ENCODE measurements at places on chromosomes 13 and 19.

- DNase-seq, result no peak
Measured at GRCh38 chr13:39531646-39532045, 71.3 kb downstream of the LHFPL6 start.

- DNase-seq, result no peak
Measured at GRCh38 chr19:6725513-6726231, 5.2 kb upstream of the C3 start.

DNA sequence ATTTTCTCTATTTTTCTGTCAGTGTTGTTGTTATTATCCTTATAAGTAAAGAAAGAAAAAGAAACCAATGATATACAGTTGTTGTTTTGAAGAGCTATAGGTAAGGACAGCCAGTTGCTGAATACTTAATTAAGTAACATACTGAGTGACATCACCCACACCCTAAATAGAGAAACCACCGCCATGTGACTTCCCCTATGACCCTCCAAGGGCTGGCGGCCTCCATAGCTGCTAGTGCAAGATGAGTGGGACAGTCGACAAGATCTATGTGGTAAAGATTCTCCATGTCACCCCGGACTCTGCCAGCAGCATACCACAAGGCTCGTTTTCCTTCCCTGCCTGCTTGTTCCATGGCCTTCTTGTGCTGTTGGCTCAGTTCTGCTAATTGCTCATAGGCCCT, 221.1 kb downstream of the DNAJC15 start:
- DNase-seq, result no peak

GRCh38 chr13:74145249-74145975, 11.2 kb upstream of the KLF12 start:
- no peak for DNase-seq

- DNase-seq, result peak; percentile 47
Measured at GRCh38 chr19:45450012-45450333, 17.8 kb upstream of the FOSB start.

- DNase-seq, result no peak
Measured at GRCh38 chr13:106173891-106174610, 361.4 kb downstream of the EFNB2 start.

GRCh38 chr13:25046274-25046984, 49.5 kb upstream of the PABPC3 start:
- DNase-seq, result no peak

DNA sequence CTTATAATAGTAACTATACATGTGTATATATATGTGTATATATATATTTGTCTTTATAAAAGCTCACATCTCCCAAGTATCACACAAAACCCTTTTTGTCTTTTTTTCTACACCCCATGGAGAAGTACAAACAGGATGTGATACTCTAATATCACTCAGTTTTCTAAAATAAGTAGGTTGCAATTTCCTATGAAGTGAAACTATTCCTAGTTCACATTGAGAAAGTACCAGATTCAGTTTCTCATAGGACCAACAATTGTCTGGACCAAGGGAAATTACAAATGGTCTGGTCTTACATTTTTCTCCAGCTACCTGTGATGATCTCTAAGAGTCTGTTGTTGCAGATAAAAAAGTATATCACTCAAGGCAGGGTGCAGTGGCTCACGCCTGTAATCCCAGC, 17.9 kb upstream of the LILRB1 start:
- DNase-seq, result no peak

DNA sequence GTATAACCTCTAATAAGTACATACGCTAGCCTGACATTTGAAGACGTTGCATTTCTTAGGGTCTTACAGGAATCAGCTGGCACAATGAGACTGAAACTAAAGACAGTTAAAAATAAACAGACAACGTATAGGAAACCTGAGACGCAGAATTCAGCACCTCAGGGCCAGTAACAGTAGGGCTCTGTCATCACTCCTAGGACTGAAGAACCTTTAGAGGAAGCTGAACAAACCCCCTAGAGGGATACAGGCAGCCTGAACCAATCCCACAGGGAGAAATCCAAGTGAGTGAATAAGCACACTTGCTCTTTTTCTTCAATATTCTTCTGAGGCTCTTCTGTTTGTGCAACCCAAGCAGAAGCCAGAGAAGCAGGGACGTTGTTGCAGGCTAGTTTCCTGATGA, 53.9 kb upstream of the KLHL1 start:
- DNase-seq, result no peak

DNA sequence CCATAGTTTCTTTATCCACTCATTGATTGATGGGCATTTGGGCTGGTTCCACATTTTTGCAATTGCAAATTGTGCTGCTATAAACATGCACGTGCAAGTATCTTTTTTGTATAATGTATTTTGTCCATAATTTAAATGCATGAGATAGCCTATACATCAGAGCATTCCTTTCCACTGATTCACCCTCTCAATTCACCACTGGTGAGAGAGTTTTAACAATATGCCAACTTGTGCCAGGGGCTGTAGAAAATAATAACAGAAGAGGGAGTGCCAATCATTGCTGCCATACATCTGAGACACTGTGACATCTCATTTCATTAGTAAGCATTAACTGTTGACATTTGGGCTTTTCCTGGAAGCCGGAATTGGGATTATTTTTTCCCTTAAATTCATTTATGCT, 125.1 kb downstream of the RAP2A start:
- no peak for DNase-seq

DNA sequence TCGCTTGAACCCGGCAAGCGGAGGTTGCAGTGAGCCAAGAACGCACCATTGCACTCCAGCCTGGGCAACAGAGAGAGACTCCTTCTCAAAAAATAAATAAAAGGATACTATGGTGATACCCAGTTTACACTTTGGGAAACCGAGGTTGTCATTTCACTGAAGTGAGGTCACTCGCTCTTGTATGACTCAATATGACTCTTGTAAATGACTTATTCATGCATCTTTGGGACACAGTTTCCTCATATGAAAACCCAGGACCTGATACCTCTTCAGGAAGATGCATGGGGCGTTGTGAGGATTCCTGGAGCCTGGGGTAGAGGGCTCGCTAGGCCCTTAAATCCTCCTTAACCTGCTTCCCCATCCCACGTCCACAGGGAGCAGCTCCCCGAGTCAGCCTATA, 4.5 kb downstream of the PSMD8 start:
- no peak for DNase-seq

GRCh38 chr19:45766296-45766868, 2.7 kb downstream of the SIX5 start:
- DNase-seq, result no peak

- no peak for DNase-seq
Measured at GRCh38 chr13:49481788-49482187, 14.0 kb upstream of the PHF11 start.

- no peak for DNase-seq
Measured at GRCh38 chr19:7255631-7256030, 38.6 kb downstream of the INSR start.

DNA sequence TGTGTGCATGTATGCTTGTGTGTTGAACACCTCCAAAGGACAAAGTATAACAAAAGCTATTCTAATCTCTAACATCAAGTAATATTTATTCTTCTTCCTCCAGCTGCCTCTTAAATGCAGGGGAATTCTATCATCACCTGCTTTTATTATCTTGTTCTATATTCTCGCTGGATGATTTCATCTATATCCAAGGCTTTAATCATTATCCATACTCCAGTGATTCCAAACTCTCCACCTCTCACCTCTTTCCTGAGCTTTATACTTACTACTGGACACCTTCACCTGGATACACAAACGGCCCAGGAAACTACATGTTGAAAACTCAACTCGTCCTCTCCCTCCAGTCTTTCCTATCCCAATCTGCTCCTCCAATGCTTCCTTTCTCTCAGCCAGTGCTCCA, 418.6 kb downstream of the KLF5 start:
- no peak for DNase-seq

- DNase-seq, result no peak
Measured at GRCh38 chr19:7382694-7383093, 34.0 kb downstream of the ARHGEF18 start.

All from activated CD4-positive, alpha-beta memory T cell treated with anti-CD3 and anti-CD28 coated beads, Interleukin-2, amount 10 ng/mL, durations not matched to agents 7 days and 5 days (primary cell).